ENCODE measurements at places on chromosomes 16 and 17.
A peak's percentile ranks its signal among the peaks of the same experiment; 100 is the strongest.

DNA sequence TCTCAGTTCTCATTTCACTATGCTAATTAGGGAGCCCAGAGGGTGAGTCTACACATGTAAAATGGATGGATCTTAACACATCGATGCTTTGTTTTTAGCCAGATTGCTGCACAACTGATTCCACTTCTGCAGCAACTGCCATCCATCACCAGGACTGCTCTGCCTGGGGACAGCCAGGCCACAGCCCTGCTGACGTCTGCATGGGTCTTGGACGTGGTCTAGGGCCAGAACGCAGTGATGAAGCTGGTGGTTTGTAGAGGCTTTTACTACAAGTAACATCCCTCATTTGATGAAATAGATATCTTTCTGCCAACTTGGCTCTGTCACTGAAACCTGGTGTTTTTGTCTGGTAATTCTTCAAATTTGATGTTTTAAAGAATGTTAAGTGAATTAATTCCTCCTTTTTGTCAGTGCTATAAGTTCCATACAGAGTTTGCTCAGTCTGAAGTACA is 50.6 kb downstream of the MARCHF10 start:
- no peak for DNase-seq

DNA sequence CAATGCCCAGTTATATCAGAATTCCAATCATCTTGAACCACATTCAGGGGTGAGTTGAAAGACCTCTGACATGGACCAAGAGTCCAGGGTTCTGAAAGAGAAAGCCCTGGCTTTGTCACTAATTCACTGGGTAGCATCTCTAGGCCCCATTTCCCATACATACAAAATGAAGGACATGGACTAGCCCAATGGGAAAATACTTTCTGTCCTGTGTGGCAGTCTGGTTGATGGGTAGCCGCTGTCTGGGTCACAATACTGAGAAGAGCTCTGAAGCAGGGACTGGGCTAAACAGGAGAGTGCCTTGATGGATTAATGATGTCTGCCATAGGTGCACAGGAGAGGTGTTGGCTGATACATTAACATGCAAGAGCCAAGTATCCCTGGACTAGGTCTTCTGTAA is 214.3 kb downstream of the RAB11FIP4 start:
- DNase-seq = no peak

GRCh38 chr16:88510091-88510994 is 57.3 kb downstream of the ZFPM1 start:
- no peak for DNase-seq

GRCh38 chr16:51763072-51763661 is 612.1 kb upstream of the SALL1 start:
- no peak for DNase-seq

GRCh38 chr17:43832976-43833829 is at the start of gene MPP3:
MPP3 (minus strand) TSS chr17:43833146; CDS start chr17:43831906, 1,240 bp downstream.
- peak; percentile 46 for DNase-seq

- DNase-seq = no peak
Observed at GRCh38 chr16:19131825-19132218, 18.1 kb downstream of the ITPRIPL2 start.

Measured in NB4 (cell line).